ENCODE measurements at places on chromosomes 2 and 18. TPM values are rescaled to one million over a fixed set of nuclear protein-coding genes. Genes with fewer than 3 reads are reported as not detected.

PDCD1 gene
- not detected for total RNA-seq

DNA sequence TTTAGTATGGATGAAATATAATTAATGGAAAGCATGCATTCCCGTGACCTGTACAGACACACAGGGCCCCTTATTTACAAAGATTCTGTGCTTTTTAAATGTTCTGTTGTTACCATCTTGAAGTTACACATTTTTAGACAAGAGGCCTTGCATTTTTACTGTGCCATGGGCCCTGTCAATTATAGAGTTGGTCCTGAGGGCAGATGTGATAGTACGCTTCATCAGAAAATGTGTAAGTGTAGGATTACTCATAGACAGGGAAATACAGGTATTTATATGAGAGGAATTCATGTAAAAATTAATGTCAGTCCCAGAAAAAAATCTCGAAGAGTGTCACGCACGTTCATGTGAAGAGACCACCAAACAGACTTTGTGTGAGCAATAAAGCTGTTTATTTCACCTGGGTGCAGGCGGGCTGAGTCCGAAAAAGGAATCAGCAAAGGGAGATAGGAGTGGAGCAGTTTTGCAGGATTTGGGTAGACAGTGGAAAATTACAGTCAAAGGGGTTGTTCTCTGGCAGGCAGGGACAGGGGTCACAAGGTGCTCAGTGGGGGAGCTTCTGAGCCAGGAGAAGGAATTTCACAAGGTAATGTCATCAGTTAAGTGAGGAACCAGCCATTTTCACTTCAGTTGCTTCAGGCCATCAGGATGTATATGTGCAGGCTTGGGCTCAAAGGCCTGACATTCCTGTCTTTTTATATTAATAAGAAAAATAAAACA lies 12.2 kb upstream of the ALPK2 start:
- DNase-seq, result no peak

PECR gene
- total RNA-seq, result 181 TPM

GRCh38 chr2:20666304-20667150 lies at the start of gene GDF7:
TSS of gene GDF7 (plus strand) at chr2:20667144. CDS start at chr2:20667240, 96 bp downstream.
- peak; percentile 46 for DNase-seq

DNA sequence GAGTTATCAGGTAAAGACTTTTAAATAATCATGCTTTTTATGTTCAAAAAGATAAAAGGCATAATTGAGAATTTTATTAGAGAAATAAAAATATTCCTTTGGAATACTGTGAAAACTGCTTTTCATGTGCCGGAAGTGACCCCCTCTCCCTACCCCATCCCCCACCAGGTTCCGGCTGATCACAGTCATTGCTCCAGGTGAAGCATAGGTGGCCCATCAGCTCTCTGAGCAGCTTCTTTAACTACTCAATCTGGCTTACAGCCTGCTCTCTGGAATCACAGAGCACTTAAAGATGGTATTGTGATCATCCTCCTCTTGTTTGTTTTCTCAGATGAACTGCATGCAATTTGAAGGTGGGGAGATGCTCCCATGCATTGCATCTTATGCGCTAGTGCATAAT lies 257.7 kb downstream of the EN1 start:
- DNase-seq, result no peak

GRCh38 chr2:181812106-181812743 lies 79.3 kb upstream of the ITPRID2 start:
- DNase-seq, result no peak

UGT1A4 gene
- not detected for total RNA-seq

GKN2 gene
- not detected for total RNA-seq

DNA sequence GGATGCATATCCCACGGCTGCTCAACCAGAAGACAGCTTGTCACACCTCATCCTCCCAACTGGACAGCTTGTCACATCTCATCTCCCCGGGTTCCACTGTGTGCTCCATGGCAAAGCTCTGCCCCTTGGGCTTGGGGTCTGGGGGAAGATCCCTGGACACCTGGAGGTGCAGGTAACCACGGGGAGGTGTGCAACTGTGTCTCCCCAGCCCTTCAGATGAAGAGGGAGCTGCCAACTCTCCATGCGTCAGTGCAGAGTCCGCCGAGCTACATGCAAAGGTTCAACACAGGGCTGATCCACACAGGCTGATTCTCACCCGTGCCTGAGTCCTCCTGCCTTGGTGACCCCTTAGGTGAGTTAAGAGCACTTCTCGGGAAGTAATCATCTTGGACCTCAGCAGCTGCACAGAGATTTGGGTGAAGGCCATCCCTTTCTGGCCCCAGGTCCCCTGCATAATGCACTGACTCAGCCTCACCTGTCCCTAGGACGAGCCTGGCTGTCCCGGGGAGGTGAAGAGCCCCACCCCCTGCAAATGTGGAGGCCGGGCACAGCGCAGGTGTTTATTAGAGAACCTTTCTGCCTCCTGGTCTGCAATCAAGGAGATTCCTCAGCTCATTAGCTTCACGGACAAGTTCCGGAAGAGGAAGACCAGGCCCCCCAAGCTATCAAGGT lies 157.9 kb downstream of the PXDN start:
- DNase-seq, result no peak

GRCh38 chr2:88942798-88943197 lies 251.3 kb downstream of the RPIA start:
- DNase-seq, result no peak

SERPINB2 gene
- total RNA-seq, result 0.11 TPM

DNA sequence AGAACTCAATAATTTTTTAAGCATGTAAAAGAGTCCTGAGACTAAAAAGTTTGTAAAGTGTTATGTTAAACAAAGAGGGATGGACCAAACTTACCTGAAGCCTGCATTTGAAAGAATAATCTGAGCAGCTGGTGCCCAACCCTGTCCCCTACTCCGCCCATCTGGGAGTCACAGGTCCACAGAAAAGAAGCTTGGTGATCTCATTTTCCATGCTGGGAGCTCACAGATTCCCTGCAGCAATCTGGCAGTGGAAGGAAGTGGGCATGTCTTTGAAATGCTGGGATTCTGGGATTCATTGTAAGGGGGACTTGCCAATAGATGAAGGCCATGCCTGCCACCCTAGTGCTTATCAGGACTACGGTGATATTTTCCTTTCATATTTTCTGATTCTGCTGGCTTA lies 17.9 kb downstream of the CDH2 start:
- DNase-seq, result no peak

- DNase-seq, result no peak
Measured at GRCh38 chr18:49322765-49323490, 137.5 kb downstream of the DYM start.

GRCh38 chr2:31980674-31981356 lies 30.0 kb downstream of the MEMO1 start:
- peak; percentile 25 for DNase-seq

DNA sequence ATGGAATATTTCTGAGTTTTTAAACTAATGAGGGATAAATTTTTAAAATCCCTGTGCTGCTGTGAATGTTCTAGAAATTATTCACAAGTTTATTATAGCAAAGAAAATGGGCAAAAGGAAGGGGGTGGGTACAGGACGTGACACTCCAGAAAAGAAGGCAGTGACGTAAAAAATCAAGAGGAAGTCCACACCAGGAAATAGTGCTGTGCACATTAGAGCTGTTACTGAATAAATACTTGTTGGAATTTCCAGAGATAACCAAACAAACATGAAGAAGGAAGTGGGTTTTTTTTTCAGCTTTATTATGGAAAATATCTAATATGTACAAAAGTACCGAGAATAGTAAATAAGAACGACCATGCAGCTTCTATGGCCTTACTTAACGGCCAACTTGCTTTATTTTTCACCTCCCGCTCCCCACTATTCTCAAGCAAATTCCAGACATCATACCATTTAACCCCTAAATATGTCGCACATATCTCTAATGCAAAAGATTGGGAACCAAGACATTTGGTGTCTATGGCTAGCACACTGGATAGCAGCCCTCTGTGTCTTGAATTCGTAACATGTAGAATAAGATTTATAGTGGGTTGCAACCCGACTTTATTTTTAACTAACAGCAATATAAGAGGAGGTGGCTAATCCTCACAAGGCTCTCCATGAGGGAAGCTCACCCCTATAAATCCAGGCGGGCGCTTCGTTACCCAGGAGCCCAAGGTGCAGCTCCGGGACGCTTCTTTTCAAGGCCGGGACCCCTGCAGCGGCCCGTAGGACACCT lies 580 bp upstream of the NDUFV2 start:
- DNase-seq, result peak; percentile 67

C2orf66 gene
- not detected for total RNA-seq

DNA sequence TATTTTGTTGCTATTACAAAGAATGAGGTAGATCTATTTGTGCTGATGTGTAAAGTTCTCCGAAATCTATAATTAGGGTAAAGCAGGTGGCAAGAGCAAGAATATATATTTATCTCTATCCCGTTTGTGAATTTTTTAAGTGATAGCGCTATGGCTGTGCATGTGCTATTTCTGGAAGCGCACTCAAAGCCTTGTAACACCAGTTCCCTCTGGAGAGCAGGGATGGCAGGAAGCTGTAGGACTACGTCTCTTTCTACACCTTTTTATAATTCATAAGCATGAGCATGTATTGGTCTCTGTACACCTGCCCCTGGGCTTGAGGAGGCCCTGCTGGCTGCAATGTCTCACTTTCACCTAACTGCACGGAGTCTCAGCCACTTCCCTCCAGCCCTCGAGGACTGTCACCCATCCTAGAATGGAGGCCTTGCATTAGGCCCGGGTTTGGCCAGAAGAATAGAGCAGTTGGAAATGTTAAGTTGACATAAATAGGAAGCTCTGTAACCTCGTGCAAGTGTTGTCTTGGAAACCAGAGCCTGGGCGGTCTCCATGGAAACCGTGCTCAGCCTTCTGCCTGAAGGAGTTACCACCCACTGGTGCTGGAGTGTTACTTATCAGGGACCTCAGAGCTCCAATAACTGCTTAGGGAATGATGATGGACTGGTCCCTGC lies 20.9 kb downstream of the ITM2C start:
- DNase-seq, result no peak

- no peak for DNase-seq
Measured at GRCh38 chr2:74186038-74186437, 7.4 kb upstream of the MOB1A start.

- no peak for DNase-seq
Measured at GRCh38 chr2:123532126-123532525, 493.0 kb upstream of the CNTNAP5 start.

GRCh38 chr18:43668866-43669265 lies 391.6 kb upstream of the SYT4 start:
- no peak for DNase-seq

DNA sequence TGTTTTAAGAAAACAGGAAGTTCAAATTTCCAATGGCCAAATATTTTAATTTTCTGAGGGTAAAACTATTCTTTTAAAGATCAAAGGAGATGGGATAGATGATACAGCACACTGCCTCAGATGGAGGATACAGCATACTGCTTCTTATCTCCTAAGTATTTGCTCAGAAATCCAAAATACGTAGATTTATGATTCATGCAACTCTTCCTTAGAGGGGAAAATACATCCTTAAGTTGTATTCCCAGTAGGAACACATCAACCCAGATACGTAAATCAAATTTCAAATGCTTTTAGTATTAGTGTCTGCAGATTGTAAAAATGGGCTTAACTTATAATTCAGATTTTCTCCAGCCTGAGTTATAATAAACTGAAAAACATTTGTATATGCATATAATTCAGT lies 235.2 kb downstream of the ZNF385B start:
- DNase-seq, result no peak

GRCh38 chr18:36398419-36398818 lies 100.9 kb downstream of the FHOD3 start:
- no peak for DNase-seq

GRCh38 chr2:12617366-12617765 lies 99.4 kb upstream of the TRIB2 start:
- DNase-seq, result no peak

DNA sequence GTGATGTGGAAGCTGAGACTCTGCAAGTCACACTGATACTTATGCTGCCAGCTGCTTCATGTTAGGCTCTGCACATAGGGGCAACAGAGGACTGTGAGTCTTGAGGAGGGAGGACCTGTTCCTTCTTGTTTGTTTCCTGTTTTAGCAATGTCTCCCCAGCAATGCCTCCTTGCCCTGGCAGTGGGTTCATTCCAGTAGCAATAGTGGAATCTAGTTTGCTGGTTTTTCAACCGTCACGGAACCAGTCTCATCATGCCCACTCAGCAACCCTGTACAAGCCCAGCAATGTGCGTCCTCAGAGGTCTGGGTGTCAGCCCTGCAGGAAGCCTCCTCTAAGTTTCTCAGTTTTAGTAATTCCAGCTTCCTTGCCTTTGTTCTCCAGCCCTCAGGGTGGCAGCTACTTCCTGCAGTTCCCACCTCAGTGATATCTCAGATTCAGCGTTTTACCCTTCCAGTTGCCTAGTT lies 20.5 kb upstream of the ITGB6 start:
- DNase-seq, result no peak

GRCh38 chr2:62974999-62975398 lies 75.6 kb upstream of the OTX1 start:
- no peak for DNase-seq

DNA sequence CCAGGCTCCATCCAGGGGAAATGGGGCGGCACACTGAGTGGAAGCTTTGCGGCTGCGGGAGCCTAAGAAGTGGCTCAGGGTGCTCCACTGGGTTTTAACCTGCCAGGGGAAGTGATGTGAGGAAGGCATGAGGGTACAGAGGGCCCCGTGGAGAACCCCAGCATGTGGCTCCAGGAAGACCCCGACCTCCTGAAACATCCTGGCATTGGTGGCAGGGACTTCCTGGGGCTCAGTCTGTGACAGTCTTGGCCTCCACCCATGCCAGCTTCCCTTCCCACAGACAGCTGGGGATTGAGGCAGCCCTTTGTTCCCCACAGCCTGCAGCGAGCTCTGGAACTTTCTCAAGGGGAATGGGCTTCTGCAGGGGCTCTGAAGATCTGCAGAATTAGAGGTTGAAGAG lies 146.6 kb downstream of the TNS1 start:
- DNase-seq, result no peak

ITPRIPL1 gene
- total RNA-seq, result 11.7 TPM

GRCh38 chr2:50345701-50346591 lies 686.0 kb downstream of the NRXN1 start:
- no peak for DNase-seq

ABCB11 gene
- not detected for total RNA-seq

DNA sequence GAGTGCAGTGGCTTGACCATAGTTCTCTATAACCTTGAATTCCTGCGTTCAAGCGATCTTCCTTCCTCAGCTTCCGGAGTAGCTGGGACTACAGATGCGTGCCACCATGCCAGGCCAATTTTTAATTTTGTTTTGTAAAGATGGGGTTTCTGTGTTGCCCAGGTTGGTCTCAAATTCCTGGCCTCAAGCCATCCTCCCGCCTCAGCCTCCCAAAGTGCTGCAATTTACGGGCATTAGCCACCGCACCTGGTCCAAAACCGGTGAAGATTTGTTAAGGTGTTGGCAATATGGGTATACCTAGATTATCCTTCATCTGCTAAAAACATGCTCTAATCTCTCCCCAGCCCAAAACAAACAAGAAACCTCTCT lies 1.3 kb upstream of the EIF2AK3 start:
- DNase-seq, result no peak
